Transverse colon (tissue), 4 donors: ENCODE measurements at places on chromosomes 7 and 10. TPM values are rescaled to one million over a fixed set of nuclear protein-coding genes. Genes with fewer than 3 reads are reported as not detected.

DNA sequence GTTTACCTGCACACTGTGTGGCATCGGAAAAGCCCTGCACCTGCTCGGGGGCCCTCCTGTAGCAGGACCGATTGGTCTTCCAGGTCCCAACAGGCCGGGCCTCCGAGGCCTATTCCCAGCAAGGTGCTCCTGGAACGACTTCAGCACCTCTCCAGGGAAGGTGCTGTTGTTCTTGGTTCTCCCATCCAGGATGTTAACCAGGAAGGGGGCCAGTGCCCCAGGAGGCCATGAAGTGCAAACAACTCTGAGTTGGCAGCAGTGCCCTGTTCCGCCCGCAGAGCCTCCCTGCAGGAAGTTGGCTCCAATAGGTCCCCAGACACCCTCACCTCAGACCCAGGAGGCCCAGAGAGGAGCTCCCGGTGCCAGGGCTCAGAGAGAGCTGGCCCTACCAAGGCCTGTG lies 64.0 kb upstream of the DUSP5 start:
- no peaks in the 10 kb centered on the region for H3K36me3 ChIP-seq
- H3K4me1 ChIP-seq = no peaks in the 10 kb centered on the region
- DNase-seq = peak; percentile 3
- no peak overlapping the region for H3K27ac ChIP-seq
- no peak overlapping the region for H3K4me3 ChIP-seq
- H3K27me3 ChIP-seq = no peaks in the 10 kb centered on the region

DNA sequence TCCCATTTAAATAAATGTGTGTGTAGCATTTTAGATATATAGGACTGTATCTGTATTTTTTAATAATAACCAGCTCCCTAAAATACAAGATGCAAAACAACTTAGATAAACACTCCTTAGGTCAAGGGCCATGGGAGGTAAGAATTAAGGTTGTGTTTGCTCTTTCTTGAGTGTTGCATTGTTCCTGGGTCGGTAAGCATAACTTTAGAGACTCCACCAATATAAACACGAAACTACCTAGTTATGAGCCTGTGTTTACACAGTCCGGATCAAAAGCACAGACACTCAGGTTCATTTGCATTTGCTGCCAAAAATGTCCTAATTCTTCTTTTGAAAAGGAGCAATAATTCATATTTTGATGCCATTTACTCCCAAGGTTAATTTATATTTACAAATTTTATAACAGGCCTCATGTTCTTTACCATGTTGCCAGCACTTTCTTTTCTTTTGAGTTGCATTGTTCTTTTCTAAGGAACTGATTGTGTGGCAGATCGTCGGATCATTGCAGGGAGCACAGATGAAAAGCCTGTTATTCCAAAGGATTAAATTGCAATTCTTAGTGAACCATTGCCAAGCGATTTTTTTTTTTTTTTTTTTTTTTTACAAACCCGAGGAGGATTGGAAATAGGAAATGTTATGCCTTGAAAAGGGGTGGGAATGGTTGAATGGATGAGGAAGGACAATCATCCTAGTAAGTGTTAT lies 45.8 kb upstream of the GLCCI1 start:
- no peak for DNase-seq
- H3K4me3 ChIP-seq = no peak overlapping the region
- no peaks in the 10 kb centered on the region for H3K27me3 ChIP-seq
- peaks cover 6% of the 10 kb centered on the region for H3K4me1 ChIP-seq

- H3K4me1 ChIP-seq = peaks cover 15% of the 10 kb centered on the region
- DNase-seq = no peak
- H3K36me3 ChIP-seq = no peaks in the 10 kb centered on the region
- no peaks in the 10 kb centered on the region for H3K27me3 ChIP-seq
- H3K4me3 ChIP-seq = no peak overlapping the region
These were observed 79.3 kb downstream of the MKI67 start for GRCh38 chr10:128046953-128047290.

DNA sequence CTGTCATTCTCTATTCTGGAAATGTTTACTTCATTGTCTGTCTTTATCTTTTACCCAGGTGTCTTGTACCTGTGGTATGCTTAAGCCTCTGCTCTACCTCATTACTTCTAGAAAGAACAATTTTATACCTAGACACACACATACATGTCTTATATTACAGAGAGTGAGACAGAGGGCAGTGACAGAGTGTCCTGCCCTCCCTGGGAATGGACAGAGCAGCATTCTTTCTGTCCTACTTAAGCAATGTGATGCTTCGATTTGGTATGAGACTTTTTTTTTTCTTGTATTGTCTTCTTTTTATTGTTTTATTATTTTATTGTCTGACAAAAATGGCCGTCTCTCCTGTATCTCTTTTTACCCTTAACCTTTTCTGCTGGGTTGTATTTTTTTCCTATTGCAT lies 286.1 kb downstream of the EXOC4 start:
- no peak for DNase-seq
- H3K36me3 ChIP-seq = no peaks in the 10 kb centered on the region
- H3K27ac ChIP-seq = no peak overlapping the region
- no peak overlapping the region for H3K4me3 ChIP-seq
- H3K27me3 ChIP-seq = no peaks in the 10 kb centered on the region

GRCh38 chr10:119216127-119216526 lies 8.8 kb downstream of the GRK5 start:
- H3K4me1 ChIP-seq = peaks cover 16% of the 10 kb centered on the region
- no peaks in the 10 kb centered on the region for H3K27me3 ChIP-seq
- no peak for DNase-seq
- H3K27ac ChIP-seq = peak overlapping the region; percentile 47
- H3K4me3 ChIP-seq = no peak overlapping the region

- no peak for DNase-seq
- no peak overlapping the region for H3K4me3 ChIP-seq
- no peak overlapping the region for H3K27ac ChIP-seq
- no peaks in the 10 kb centered on the region for H3K36me3 ChIP-seq
These were observed 129.0 kb downstream of the ARHGAP22 start for GRCh38 chr10:48475943-48476278.

DNA sequence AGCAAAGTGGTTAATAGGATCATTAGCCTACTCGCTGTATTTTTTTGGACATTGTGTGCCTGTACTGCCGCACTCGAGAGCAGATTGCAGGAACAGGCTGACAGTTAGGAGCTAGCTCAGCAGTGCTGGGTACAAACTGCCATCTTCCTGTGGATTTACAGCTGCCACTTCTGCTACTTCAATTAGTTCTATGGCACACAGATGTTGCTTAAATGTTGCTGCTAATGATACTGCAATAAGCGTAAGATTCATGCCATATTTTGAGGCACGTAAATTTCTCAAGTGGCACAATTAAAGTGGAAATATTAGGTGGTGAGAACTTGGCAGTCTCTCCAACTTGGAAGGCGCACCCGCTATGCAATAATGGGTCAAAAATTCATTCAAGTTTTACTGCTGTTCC lies 171.9 kb downstream of the EBF3 start:
- no peaks in the 10 kb centered on the region for H3K27me3 ChIP-seq
- no peaks in the 10 kb centered on the region for H3K4me1 ChIP-seq
- DNase-seq = no peak
- no peak overlapping the region for H3K4me3 ChIP-seq
- H3K36me3 ChIP-seq = no peaks in the 10 kb centered on the region

- H3K27ac ChIP-seq = no peak overlapping the region
- H3K4me1 ChIP-seq = peaks cover 7% of the 10 kb centered on the region
- no peaks in the 10 kb centered on the region for H3K36me3 ChIP-seq
These were observed 158.3 kb downstream of the EGFR start for GRCh38 chr7:55177068-55177530.

GRCh38 chr7:132137681-132138080 lies 438.6 kb downstream of the PLXNA4 start:
- H3K27ac ChIP-seq = no peak overlapping the region
- no peaks in the 10 kb centered on the region for H3K4me1 ChIP-seq
- H3K4me3 ChIP-seq = no peak overlapping the region
- no peaks in the 10 kb centered on the region for H3K27me3 ChIP-seq
- no peak for DNase-seq

- no peak for DNase-seq
- H3K27ac ChIP-seq = no peak overlapping the region
- H3K4me3 ChIP-seq = no peak overlapping the region
- peaks cover under 1% of the 10 kb centered on the region for H3K27me3 ChIP-seq
These were observed 33.2 kb upstream of the SMNDC1 start for GRCh38 chr10:110337906-110338305.

GRCh38 chr7:36784991-36785940 lies 61.0 kb upstream of the AOAH start:
- peak; percentile 65 for DNase-seq
- no peaks in the 10 kb centered on the region for H3K27me3 ChIP-seq
- no peak overlapping the region for H3K4me3 ChIP-seq
- H3K4me1 ChIP-seq = no peaks in the 10 kb centered on the region
- no peaks in the 10 kb centered on the region for H3K36me3 ChIP-seq

DNA sequence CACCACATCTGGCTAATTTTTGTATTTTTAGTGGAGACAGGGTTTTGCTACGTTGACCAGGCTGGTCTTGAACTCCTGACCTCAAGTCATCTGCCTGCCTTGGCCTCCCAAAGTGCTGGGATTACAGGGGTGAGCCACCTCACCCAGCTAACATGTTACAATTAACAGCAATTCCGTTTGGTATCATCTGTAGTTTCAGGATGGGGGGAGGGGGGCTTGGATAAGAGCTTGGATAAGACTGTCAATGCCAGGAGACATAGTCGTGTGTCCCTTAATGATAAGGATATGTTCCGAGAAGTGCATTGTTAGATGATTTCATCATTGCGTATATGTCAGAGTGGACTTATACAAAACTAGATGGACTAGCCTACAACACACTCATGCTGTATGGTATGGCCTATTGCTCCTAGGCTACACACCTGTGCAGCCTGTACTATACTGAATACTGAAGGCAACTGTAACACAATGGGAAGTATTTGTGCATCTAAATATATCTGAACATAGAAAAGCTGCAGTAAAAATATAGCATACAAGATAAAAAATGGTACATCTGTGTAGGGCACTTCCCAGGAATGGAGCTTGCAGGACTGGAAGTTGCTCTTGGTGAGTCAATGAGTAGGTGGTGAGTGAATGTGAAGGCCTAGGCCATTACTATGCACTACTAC lies 103.9 kb upstream of the TNS3 start:
- no peaks in the 10 kb centered on the region for H3K36me3 ChIP-seq
- H3K27ac ChIP-seq = no peak overlapping the region
- no peak overlapping the region for H3K4me3 ChIP-seq
- DNase-seq = no peak
- H3K4me1 ChIP-seq = peaks cover under 1% of the 10 kb centered on the region

DNA sequence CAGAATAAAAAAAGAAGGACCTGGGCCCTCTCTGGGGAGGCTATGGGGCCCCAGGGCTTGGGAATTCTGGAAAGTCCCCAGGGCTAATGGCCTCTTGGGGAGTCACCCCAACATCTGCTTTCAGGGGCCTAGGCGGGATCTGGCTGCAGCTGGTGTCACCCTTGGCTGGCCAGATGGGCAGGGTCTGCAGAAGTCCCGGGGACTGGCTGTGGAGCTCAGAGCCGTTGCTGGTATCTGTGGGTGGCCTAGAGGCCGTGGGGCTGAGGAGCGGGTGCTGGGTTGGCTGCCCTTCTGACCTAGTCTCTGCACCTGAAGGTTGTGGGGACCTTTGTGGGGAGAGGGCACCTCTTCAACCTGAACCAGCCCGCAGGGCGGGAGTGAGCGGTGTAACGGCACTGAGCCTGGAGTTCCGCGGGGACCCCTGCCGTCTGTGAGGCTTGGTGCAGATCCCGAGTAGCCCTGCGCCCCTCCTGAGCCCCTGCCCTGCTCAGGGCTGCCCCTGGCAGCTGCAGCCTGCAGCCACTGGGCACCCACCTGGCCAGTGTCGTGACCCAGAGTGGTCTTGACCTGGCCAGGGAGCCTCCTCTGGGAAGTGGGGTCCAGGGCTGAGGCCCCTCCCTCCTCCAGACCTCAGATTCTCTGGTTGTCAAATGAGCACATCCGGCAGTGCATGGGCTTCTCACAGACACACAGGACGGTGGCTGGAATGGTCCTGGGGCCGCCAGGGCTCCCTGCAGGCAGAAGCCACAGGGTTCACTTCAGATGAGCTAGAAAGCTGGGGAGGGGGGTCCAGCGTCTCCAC lies 51.5 kb downstream of the UNCX start:
- H3K4me3 ChIP-seq = no peak overlapping the region
- no peaks in the 10 kb centered on the region for H3K4me1 ChIP-seq

- H3K36me3 ChIP-seq = no peaks in the 10 kb centered on the region
- peak overlapping the region; percentile 78 for H3K27ac ChIP-seq
- H3K4me3 ChIP-seq = no peak overlapping the region
These were observed 22.8 kb downstream of the CYP17A1 start for GRCh38 chr10:102814453-102814871.

Gene CHRM2
- 6.6 TPM for total RNA-seq

Gene JAZF1
- total RNA-seq = 11.7 TPM

Gene ARHGEF5
- total RNA-seq = 76.5 TPM

Gene RAB19
- total RNA-seq = 87.9 TPM

Gene C10orf90
- not detected for total RNA-seq

Gene NUDT1
- 23.6 TPM for total RNA-seq

Gene CAV2
- total RNA-seq = 28.3 TPM

Gene SUN3
- not detected for total RNA-seq

Gene SCIN
- total RNA-seq = 125 TPM

Gene RGS10
- 47.1 TPM for total RNA-seq

Gene FAM180A
- total RNA-seq = not detected

Gene MOSPD3
- total RNA-seq = 16.5 TPM

Gene OR2A1
- not detected for total RNA-seq
